ENCODE measurements at places on chromosomes 7 and 10.

GRCh38 chr7:73436031-73436929, 2.7 kb downstream of the FZD9 start:
- no peak for DNase-seq

DNA sequence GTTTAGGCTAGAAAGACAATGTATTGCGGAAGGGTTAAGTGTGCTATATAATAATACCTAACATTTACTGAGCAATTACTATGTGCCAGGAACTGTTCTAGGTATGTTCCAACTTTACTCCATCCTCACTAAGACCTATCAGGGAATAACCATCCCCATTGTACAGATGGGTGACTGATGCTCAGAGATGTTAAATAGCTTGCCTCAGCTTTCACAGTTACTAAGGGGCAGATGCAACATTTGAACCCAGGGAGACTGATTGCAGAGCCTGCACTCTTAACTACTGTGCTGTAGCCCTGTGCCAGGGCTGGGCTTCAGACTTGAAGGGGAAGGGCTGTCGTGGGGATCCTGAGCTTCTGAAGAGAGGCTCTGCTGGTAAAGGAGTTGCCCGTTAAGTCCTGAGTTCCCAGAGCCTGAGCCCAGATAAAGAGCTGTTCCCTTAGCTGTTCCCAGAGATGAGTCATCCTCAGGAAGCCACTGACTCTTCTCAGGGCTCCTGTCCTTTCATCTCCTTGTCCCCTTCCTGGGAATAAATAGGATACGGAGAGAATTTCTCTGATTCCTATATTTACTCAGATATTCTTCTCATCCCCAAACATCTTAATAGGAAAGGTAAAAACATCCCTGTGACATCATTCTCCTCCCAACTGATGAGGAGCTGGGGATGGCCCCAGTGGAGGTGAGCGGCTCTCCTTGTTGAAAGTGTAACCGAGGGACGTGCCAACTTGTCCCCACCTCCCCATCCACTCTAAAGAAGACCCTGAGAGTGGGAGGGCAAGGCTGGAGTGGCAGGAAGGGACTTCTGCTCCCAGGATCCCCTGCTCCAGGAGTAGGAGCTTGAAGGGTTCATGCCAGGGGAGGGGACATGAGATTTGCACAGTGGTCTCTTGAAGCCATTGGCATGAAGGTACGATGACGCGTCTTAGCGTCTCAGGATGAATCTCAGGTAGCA, 28.0 kb upstream of the HABP2 start:
- peak; percentile 30 for DNase-seq

GRCh38 chr7:107810626-107811025, 7.6 kb upstream of the SLC26A3 start:
- no peak for DNase-seq

- DNase-seq: no peak
These were observed 15.7 kb downstream of the SLC13A4 start for GRCh38 chr7:135712182-135712782.

DNA sequence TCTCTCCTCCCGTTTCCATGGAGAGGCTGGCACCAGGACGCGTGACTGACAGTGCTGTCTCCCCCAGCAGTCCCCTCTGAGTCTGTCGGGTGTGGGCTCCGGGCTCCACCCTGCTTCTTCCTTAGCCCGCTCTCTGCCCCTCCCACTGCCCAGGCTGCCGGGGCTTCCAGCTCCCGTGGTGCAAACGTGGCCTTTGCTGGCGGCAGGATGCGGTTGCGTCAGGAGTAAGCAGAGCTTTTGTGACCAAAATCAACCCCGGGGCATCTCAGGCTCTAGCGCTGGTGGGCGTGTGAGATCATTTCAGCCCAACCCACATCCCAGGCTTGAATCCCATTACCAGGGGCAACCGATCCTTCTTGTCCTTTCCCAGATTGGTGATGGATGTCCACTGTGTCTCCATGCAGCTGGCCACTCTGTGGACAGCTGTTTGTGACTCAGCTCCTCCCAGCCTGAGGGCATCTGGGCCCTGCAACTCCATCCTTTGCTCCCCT, 28.2 kb downstream of the PTPRE start:
- DNase-seq: peak; percentile 72

GRCh38 chr10:8852546-8852945, 798.1 kb downstream of the GATA3 start:
- no peak for DNase-seq

GRCh38 chr10:69351589-69351988, 65.1 kb downstream of the TACR2 start:
- no peak for DNase-seq

DNA sequence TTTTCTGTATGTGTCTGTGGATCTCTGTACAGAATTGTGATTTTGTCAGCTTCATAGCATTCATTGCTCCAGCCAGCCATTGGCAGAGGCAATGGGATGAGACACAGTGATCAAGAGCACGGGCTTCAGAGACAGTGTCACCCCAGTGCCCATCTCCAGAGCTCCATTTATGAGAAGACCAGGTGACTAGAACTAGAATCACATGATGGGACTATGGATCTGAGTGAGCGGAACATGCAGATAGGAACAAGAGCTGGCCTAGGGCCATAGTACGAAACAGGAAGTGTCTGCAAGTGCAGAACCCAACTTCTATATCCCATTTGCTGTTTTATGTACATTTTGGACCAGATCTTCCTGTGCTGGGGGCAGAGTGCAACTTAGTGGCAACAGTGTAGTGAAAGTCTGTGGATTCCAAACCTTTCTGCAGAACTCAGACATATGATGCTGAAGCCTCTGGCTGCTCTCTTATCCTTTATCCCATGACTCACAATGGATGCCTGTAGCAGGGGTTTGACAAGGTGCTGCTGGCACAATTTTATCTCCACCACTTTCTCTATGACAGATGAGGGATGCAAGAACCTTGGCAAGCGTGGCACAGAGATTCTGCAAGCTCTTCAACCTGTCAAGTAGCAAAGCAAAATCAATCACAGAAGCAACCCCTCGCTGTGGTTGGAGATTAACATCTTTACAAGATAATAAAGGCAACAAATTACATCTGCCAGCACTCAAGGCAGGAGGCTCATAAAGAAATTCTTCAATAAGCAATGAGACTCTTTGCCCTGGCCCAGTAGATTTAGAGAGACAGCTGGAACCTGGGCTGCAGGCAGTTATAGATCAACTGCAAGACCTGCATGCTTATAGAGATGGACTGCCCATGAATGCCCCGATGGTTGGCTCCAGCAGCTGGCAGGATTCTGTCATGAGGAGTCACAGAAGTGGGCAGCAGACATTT, 681.3 kb downstream of the TNS3 start:
- peak; percentile 66 for DNase-seq

DNA sequence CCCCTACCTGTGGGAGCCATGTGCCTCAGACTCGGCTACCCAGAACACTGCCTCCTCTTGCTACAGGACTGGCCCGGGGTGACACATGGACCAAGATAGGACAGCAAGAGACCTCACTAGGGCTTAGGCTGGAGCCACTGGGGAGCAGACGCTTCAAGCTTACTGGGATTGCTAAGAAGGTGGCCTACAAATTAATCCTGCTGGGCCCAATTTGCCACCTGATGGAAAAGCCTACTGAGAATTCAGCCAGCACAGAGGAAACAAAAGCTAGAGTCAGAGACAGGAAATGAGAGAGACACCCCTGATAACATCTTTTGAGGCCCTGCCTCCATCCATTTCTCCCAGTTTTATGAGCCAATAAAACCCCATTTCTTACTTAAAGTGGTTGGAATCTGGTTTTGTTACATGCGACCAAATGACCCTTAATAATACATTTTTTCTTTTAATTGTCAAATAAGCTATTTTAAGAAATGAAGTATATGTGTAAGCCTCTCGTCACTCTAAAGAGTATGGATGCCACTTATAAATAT, 282.1 kb downstream of the CXCL12 start:
- DNase-seq: no peak

DNA sequence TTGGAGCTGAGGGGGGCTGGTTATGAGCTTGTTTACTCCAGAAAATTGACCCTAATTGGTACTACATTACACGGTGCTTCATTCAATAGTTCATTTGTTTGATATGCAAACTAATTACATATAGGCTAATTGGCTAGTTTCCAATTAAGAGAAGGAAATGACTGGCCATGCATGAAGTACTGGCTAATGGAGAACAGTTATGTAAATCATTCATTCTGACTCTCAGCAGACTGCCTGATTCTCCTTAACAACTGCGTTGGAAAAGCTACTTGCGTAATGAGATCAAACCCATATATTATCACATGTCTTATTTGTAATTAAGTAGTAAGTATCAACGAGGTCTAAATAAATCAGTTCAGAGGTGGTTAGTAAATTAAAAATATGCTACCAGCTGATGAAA, 81.8 kb upstream of the CTTNBP2 start:
- no peak for DNase-seq

GRCh38 chr10:70466951-70467350, 11.6 kb upstream of the PALD1 start:
- DNase-seq: no peak

DNA sequence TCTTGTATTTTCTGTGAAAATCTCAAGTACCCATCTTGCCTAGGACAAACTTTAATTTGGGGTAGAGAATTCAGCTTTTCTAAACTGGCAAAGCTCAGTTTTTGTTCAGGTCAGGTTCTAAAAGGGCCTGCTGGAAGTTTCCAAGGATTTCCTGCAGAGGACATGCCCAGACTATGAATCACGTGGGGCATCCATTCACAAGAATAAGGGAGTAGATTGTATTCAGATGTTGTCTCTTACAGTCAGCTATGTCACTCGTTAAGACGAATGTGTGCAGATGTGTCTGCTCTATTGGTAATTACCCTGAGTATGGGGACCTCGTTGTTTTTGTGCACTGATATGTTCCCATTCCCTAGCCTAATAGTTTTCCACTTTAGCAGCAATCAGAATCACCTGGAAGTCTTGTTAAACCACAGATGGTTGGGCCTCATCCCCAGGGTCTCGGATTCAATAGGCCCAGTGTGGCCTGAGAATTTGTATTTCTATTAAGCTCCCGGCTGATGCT, 81.0 kb upstream of the ITPRID1 start:
- DNase-seq: no peak

- DNase-seq: no peak
These were observed 87.7 kb upstream of the CYP26C1 start for GRCh38 chr10:92972886-92973285.
